ENCODE measurements at places on chromosomes 6 and 20.

DNA sequence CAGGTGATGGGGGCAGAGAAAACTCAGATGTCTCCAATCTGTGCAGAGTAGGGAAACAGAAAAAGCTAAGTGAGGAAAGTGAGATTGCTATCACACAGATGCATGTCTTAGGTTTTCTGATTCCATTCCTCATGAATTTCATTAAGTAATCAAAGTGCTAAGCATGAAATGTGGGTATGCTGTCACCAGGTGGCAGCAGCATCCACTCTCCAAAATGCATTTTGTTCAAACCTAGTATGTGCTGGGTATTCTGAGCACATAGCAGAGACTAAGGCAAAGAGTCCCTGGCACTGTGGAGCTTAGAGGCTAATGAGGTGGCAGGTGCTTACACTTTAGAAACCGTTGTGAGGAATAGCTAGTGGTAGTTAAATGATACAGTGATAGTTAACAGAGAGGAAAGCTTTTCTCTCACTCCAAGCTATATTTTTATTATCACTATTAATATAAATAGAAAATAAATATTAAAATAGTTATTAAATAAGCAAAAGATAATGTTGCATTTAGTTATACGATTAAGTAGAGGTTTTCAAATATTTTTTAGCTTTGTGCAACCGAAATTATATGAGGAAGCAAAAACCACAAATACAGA lies 179.5 kb downstream of the CDH26 start:
- H3K27ac ChIP-seq, result no peak overlapping the region
- H3K36me3 ChIP-seq, result no peaks in the 10 kb centered on the region
- H3K4me1 ChIP-seq, result no peaks in the 10 kb centered on the region
- peak; percentile 21 for DNase-seq

DNA sequence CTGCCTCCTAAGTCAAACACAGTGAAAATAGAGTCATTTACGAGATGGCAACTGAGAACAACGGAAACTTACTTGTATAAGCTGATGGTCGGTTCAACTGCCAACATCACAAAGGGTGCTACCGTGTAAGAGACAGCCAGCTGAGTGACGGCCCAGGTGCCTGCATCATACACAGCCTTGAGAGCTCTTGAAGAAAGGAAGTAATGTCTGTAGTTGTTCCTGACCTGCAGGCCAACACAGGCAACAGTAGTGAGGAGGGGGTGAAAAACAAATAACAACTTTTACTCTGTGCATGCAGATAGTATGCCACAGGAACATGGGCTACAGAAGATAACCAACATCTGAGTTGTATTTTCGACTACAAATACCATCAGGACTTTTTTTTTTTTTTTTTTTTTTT lies 102.7 kb downstream of the MBOAT1 start:
- DNase-seq, result no peak
- no peaks in the 10 kb centered on the region for H3K36me3 ChIP-seq
- no peaks in the 10 kb centered on the region for H3K27me3 ChIP-seq
- H3K4me1 ChIP-seq, result no peaks in the 10 kb centered on the region
- H3K4me3 ChIP-seq, result no peak overlapping the region
- no peak overlapping the region for H3K27ac ChIP-seq

- H3K27ac ChIP-seq, result no peak overlapping the region
- H3K4me3 ChIP-seq, result no peak overlapping the region
- no peaks in the 10 kb centered on the region for H3K27me3 ChIP-seq
- DNase-seq, result no peak
Measured at GRCh38 chr20:62792182-62792939, 3.9 kb upstream of the MRGBP start.

DNA sequence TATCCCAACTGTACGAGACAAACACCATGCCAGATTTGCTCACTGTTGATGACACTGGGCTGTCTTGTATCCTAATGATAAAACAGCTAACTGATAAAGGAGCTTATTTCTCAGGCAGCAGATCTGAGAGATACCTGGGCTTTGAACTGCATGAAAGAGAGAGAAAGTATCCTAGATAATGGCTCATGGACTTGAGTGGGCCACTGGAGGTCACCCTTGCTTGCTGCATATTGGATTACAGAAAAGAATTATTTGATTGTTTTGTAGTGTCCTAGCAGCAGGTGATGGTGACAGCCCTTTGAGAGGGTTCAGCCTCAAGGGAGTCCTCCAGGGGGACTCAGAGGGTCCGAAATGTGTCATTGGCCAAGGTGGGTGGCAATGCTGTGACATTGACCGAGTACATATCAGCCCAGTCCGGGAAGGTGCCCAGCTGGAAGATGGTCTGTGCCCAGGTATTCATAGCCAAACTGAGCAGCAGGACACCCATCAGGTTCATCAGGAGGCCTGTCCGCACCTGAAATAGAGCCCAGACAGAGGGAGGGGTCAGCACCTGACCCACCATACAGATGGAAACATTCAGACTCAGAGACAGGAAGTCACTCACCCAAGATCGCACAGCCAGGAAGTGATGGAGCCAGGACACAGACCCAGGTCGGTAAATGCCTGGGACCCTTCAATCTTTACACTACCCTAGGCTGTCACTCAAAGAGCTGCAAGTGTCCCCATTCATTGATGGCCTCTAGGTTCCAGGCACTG lies 9.4 kb upstream of the OCSTAMP start:
- H3K4me1 ChIP-seq, result peaks cover 4% of the 10 kb centered on the region
- no peaks in the 10 kb centered on the region for H3K36me3 ChIP-seq
- no peak overlapping the region for H3K4me3 ChIP-seq

DNA sequence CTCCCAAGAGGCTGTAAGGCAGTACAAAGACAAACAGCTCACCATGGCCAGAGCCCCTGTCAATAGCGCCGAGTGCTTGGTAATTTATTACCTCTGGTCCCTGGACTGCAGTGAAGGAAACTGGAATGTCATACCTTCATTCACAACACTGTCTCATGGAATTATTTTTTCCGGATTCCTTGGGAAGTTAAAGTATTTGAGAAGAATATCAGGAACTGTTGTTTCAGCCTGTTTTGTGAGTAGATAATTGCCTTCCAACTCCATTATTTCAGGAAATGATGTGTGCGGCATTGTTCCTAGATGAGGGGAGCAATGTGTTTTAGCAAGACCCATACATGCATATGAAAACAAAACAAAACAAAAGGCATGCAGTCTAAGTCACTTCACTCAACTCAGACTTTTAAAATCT lies 64.0 kb downstream of the BLOC1S5 start:
- no peak overlapping the region for H3K4me3 ChIP-seq
- no peaks in the 10 kb centered on the region for H3K36me3 ChIP-seq
- no peaks in the 10 kb centered on the region for H3K27me3 ChIP-seq
- no peak overlapping the region for H3K27ac ChIP-seq

DNA sequence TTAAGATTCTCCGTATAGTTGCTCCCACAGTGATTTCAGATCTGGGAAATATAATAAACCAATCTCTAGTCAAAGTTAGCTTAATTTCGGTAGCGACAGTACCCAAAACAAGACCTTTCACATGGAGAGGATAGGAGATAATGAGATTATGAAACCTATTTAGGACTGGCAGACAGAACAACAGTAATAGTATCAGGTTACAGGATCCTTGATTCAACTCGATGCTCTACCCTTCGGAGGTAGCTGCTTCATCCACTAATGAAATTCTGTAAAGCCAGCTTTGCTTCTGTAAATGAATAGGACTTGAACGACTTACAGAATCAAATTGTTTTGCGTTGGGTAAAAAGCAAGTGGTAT lies 534 bp upstream of the AKIRIN2 start:
- H3K36me3 ChIP-seq, result no peaks in the 10 kb centered on the region
- H3K27ac ChIP-seq, result peak overlapping the region; percentile 99
- no peak for DNase-seq
- H3K27me3 ChIP-seq, result no peaks in the 10 kb centered on the region
- H3K4me3 ChIP-seq, result peak overlapping the region; percentile 37

GRCh38 chr6:48068278-48069251 lies 42.4 kb downstream of the PTCHD4 start:
- DNase-seq, result no peak
- peak overlapping the region; percentile 19 for H3K4me3 ChIP-seq
- H3K27ac ChIP-seq, result no peak overlapping the region
- no peaks in the 10 kb centered on the region for H3K36me3 ChIP-seq
